Inflammatory macrophage (primary cell): ENCODE measurements at places on chromosomes 11 and 22.

- no peak for DNase-seq
Measured at GRCh38 chr11:45748801-45749200, 56.1 kb upstream of the SLC35C1 start.

DNA sequence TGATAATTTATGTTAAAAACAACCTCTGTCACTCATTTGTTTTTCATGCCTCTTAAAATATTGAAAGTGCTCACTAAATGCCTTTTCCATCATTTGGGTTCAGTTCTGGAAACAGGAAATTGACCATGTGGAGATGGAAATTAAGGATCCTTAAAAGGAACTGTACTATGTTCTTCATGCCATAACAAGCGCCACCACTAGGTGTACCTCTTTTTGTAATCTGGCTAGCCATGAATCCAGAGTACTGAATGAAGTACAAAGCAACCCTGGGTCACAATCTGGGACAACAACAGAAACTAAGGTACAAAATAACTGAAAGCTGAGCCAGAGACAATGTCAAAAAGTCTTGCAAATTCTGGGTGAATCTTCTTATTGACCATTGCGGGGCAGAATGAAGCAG is 559.1 kb downstream of the FAM181B start:
- no peak for DNase-seq

GRCh38 chr11:17861036-17861755 is 126.6 kb downstream of the KCNC1 start:
- DNase-seq: no peak

DNA sequence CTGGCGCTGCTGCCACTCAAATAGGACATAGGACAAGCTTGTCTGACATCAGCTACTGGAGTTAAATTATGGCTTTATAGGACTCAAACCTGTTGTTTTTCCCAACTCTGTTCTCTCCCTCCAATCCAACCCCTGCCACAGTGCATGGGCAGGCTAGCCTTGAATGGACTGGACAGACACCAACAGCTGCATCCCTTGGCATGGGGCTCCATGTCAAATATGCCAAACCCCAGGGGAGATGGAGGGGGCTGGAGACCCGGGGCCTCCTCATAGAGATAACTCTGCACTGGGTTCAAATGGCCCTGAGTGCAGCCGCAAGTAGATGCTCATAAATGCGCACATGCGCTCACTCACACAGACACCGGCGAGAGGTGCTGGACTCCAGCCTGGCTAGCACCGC is 28.9 kb downstream of the CD5 start:
- DNase-seq: no peak

DNA sequence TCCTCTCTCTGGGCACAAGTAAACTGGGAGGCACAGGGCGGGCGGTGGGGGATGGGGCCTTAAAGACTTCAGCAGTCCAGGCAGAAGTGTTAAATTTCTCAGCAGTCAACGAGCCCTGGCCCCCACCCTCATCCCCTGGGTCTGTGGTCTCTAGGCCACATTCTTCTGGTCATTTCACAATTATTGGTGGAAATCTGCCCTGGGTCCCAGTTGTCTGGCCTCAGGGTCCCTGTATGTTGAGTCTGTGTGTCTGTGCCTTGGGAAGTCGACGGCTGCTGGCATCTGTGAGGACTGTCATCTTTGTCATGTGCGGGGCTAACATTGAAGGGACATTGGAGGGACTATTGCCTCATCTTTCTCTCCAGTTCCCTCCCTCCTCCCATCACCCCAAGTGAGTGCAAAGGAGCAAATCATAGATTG is 1.7 kb downstream of the TSPAN18 start:
- no peak for DNase-seq

- DNase-seq: no peak
Measured at GRCh38 chr22:43881091-43882061, 10.4 kb downstream of the PNPLA5 start.

DNA sequence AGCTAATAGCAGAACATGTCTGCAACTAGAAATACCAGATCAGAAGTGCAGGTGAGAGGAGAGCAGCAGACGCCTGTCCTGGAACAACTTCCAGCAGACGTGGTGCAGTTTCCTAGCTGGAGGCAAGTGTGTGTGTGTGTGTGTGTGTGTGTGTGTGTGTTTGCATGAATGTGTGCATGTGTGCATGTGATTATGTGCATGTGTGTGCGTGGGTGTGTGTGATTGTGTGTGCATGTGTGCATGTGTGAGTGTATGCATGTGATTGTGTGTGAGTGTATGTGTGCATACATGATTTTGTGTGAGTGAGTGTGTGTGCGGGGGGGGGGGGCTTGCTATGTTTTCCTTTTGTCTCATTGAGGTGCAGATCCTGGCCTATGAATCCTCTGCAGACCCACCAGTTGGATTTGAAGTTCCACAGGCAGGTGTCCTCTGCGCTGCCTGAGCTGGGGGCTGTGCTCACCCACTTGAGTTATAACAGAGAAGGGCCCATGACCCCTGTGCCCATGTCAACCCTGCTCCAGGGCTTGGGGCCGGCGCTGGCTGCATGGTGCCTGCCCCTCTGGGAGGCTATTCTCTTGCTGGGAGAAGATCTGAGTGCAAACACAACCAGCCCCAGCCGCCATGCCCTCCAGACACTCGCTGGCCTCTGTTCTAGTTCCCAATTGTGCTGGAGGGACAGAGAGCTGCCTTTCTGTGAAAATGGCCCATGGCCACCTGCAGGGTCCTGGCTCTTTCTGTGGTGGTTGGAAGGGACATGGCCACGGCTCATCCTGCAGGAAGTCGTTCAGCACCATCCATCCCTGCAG is 821.3 kb downstream of the BRD1 start:
- no peak for DNase-seq
